Heart left ventricle (tissue), 16 donors: ENCODE measurements at places on chromosomes 2 and 18. TPM values are rescaled to one million over a fixed set of nuclear protein-coding genes. Genes with fewer than 3 reads are reported as not detected.

Gene MYOM1
- total RNA-seq: 1,199 TPM

Gene CHPF
- total RNA-seq: 138 TPM

Gene ASB18
- 12.7 TPM for total RNA-seq

Gene ACMSD
- total RNA-seq: not detected

Gene RGPD3
- 0.08 TPM for total RNA-seq

Gene MAPRE3
- total RNA-seq: 45.4 TPM

Gene MRPL53
- total RNA-seq: 135 TPM

Gene UGT1A1
- not detected for total RNA-seq

Gene DSG1
- total RNA-seq: 0.74 TPM

Gene STAT4
- total RNA-seq: 3.1 TPM

Gene OSR1
- total RNA-seq: 4.6 TPM

Gene NXPH2
- total RNA-seq: not detected

Gene SLC11A1
- 5.3 TPM for total RNA-seq

Gene SERPINB3
- 0.16 TPM for total RNA-seq

Gene CFAP221
- 1.00 TPM for total RNA-seq

Gene ERLEC1
- 32.3 TPM for total RNA-seq

Gene CERS6
- 48.1 TPM for total RNA-seq

Gene FZD7
- total RNA-seq: 34.1 TPM

Gene GKN2
- not detected for total RNA-seq

Gene RESP18
- not detected for total RNA-seq

Gene SGPP2
- 11.1 TPM for total RNA-seq

Gene AQP12B
- total RNA-seq: not detected
